ENCODE measurements at places on chromosomes 1 and 21. TPM values are rescaled to one million over a fixed set of nuclear protein-coding genes. Genes with fewer than 3 reads are reported as not detected.

GRCh38 chr1:161128591-161129420 is 3.7 kb downstream of the DEDD start:
- H3K4me1 ChIP-seq: peaks cover 32% of the 10 kb centered on the region
- no peaks in the 10 kb centered on the region for H3K27me3 ChIP-seq
- H3K4me3 ChIP-seq: no peak overlapping the region
- H3K36me3 ChIP-seq: peaks cover 28% of the 10 kb centered on the region

DNA sequence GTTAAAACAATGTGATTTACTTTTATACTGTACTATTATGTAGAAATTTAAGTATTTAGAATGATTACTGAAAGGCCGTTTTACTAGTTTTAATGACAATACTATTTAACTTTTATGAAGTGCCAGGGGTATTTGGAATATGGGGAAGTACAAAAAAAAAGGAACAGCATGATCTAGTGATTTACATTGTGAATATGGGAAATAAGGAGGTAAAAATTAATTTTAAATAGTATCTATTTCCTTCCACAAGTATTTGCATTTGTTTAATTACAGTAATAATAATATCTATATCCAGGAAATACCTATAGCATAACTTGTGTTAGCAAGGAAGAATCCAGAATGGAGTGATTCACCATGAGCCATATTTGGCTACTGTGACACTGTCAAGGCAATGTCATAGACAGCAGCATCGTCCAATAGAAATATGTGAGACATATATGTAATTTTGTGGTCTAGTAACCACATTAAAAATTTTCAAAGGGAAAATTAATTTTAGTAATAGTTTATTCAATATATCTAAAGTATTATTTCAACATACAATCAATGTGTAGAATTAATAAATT is 22.0 kb downstream of the CNST start:
- no peak for DNase-seq
- peaks cover 4% of the 10 kb centered on the region for H3K4me1 ChIP-seq
- H3K36me3 ChIP-seq: peaks cover 35% of the 10 kb centered on the region
- H3K4me3 ChIP-seq: no peak overlapping the region
- H3K27ac ChIP-seq: no peak overlapping the region

GRCh38 chr1:158506369-158506987 is 34.5 kb downstream of the OR10R2 start:
- H3K4me3 ChIP-seq: no peak overlapping the region
- H3K36me3 ChIP-seq: no peaks in the 10 kb centered on the region
- peak; percentile 81 for DNase-seq
- H3K27me3 ChIP-seq: no peaks in the 10 kb centered on the region

DNA sequence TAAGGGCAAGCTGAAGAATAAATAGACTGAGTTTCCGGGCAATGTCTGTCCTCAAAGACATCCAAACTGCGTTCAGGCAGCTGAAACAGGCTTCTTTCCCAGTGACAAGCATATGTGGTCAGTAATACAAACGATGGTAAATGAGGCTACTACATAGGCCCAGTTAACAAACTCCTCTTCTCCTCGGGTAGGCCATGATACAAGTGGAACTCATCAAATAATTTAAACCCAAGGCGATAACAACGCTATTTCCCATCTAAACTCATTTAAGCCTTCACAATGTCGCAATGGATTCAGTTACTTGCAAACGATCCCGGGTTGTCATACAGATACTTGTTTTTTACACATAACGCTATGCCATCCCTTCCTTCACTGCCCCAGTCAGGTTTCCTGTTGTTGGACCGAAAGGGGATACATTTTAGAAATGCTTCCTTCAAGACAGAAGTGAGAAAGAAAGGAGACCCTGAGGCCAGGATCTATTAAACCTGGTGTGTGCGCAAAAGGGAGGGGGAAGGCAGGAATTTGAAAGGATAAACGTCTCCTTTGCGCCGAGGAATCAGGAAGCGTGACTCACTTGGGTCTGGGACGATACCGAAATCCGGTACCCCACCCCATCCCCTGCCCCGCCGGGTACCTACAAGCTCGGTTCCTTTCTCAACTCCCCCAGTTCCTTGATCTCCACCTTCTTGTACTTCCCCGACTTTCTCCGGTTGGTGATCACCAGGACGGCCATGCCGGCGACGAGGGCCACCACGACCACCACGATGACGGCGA is 1.3 kb downstream of the TACSTD2 start:
- no peak for DNase-seq
- no peak overlapping the region for H3K4me3 ChIP-seq
- H3K4me1 ChIP-seq: no peaks in the 10 kb centered on the region

DNA sequence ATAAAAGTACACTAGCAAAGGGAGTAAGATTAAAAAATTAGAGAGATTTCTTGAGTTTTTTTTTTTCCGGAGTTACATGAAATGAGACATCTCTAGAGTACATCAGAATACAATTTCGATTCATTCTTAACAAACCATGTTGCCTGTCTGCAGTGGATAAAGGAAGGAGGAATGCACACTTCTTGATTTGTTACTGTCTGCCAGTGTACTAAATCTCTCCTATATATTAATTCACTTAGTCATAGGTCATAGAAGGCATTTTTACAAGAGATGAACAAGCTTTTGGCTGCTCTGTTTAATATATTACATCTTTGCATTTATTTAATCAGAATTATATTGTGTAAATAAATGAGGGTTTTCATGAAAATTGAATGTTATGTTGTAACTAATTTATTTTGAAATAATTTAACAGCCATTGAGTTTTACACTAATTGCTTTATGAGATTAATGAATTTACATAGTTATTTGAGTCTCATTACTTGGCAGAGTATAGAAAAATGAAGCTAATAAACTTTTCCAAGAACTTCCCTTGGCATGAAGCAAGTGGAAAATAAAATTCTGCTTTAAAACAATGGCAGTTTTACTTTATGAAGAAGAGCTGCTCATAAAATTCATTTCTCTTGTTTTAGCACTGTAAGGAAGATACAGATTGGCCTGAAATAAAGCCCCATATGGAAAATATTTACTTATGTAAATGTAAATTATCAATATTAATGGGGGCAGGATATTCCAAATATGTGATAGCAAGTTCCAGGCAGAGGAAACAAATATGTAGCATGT is 1284.7 kb downstream of the BRINP3 start:
- H3K27me3 ChIP-seq: no peaks in the 10 kb centered on the region
- no peaks in the 10 kb centered on the region for H3K36me3 ChIP-seq
- no peaks in the 10 kb centered on the region for H3K4me1 ChIP-seq
- no peak overlapping the region for H3K4me3 ChIP-seq
- DNase-seq: no peak

DNA sequence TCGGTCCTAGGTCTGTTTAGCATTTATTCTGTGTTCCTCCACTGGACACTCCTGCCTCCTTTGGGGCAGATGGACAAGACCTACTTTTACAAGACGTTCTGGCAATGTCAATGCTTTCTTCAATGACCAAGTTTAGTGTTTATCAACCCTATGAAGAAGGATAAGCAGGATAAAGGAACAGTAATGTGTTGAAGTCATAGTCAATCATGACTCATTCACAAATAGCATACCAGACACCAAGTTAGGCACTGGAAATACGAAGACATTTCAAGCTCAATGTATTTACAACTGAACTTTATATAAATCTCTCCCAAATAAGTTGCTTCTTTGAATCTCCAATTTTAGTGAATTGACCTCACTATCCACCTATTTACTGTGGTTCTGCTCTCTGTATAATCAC is 4.8 kb upstream of the SLC35D1 start:
- no peak overlapping the region for H3K4me3 ChIP-seq
- H3K27me3 ChIP-seq: no peaks in the 10 kb centered on the region
- no peak overlapping the region for H3K27ac ChIP-seq
- peaks cover 7% of the 10 kb centered on the region for H3K4me1 ChIP-seq
- no peak for DNase-seq
- H3K36me3 ChIP-seq: no peaks in the 10 kb centered on the region

DNA sequence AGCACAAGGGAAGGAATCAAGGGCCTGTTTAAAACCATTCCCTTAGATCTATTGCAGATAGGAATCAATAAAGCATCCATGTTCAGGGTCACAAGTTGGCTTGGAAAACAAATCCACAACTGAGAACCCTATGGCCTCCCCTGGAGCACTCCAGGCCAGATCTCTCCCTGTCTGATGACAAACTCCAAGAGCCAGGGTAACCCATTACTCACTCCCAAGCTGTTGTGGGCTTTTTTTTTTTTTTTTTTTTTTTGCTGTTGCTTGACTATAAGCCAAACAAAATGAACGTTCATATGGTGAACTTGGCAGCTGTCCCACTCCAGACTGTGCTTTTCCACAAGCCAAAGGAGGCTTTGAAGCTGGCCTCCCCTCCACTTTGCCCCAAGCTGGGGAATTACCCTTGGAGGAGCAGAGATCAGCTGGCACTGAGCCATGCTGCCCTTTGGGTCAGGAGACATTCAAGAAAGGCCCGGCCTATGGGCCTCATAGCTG is 35.7 kb upstream of the VAV3 start:
- no peak for DNase-seq
- no peak overlapping the region for H3K27ac ChIP-seq
- H3K4me3 ChIP-seq: no peak overlapping the region
- no peaks in the 10 kb centered on the region for H3K27me3 ChIP-seq
- H3K36me3 ChIP-seq: no peaks in the 10 kb centered on the region

DNA sequence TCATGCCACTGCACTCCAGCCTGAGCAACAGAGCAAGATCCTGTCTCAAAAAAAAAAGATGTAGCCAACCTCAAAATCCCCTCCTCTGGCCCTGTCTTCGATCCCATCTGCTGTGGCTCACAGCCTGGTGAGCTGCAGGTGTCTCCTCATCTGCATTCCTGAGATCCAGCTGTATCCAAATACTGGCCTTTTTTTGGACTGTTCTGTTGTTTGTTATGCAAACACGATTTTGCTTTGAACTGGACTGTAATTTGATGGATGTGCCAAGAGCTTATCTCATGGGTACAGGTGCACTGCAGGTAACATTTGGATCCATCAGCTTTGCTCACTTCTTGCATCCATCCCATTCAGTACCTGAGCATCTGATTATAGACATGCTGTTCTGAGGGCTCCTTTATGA is 14.1 kb upstream of the FAM43B start:
- no peak for DNase-seq
- no peaks in the 10 kb centered on the region for H3K36me3 ChIP-seq
- H3K27me3 ChIP-seq: no peaks in the 10 kb centered on the region
- no peak overlapping the region for H3K4me3 ChIP-seq
- H3K27ac ChIP-seq: no peak overlapping the region

DNA sequence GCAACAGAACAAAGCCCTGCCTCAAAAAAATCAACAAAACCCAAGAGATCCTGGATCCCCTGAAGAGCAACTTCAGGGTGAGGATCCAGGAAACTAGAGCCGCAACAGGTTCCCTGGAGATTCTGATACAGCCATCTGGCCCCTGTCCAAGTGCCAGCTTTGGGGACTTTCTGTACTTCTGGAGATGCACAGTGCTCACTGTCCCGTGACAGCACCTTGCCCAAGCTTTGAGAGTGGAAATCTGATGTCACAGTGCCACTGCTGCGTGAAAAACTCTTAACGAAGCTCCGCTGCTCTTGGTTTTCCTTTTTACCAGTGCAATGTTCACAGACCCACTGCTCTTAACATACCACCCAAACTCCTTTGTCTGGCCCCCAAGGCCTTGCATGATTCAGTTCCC is 26.3 kb downstream of the STK40 start:
- H3K27me3 ChIP-seq: no peaks in the 10 kb centered on the region
- no peak for DNase-seq
- no peaks in the 10 kb centered on the region for H3K36me3 ChIP-seq
- no peak overlapping the region for H3K27ac ChIP-seq
- H3K4me3 ChIP-seq: no peak overlapping the region
- no peaks in the 10 kb centered on the region for H3K4me1 ChIP-seq

DNA sequence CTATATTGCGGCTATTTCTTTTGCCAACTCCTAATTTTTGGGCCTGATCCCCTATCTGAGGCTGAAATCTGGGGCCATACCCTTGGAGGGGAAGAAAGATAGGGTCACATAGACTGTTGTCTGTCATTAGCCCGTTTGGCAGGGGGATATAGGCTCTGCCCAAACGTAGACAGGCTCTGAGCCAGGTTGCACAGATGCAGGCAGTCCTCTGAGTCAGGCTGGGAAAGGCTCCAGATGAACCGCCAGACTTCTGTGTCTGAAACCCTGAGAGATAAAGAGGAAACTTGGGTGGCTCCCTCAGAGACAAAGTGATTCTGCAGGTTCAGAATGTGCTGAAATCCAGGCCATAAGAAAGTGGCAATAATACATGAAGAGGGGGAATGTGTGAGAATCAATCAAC is 4.0 kb upstream of the CAP1 start:
- H3K4me3 ChIP-seq: no peak overlapping the region
- H3K27me3 ChIP-seq: no peaks in the 10 kb centered on the region
- DNase-seq: no peak
- H3K27ac ChIP-seq: no peak overlapping the region
- peaks cover 15% of the 10 kb centered on the region for H3K4me1 ChIP-seq

DNA sequence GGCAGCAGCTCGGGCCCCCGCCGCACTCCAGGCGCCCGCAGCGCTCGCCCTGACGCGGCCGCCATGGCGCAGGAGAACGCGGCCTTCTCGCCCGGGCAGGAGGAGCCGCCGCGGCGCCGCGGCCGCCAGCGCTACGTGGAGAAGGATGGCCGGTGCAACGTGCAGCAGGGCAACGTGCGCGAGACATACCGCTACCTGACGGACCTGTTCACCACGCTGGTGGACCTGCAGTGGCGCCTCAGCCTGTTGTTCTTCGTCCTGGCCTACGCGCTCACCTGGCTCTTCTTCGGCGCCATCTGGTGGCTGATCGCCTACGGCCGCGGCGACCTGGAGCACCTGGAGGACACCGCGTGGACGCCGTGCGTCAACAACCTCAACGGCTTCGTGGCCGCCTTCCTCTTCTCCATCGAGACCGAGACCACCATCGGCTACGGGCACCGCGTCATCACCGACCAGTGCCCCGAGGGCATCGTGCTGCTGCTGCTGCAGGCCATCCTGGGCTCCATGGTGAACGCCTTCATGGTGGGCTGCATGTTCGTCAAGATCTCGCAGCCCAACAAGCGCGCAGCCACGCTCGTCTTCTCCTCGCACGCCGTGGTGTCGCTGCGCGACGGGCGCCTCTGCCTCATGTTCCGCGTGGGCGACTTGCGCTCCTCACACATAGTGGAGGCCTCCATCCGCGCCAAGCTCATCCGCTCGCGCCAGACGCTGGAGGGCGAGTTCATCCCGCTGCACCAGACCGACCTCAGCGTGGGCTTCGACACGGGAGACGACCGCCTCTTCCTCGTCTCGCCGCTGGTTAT is 2.8 kb downstream of the KCNJ9 start:
- DNase-seq: no peak
- 0 out of 2 replicates have a peak, but pooled peaks cover 3% of the 10 kb centered on the region for H3K36me3 ChIP-seq
- no peak overlapping the region for H3K4me3 ChIP-seq
- no peaks in the 10 kb centered on the region for H3K4me1 ChIP-seq
- no peaks in the 10 kb centered on the region for H3K27me3 ChIP-seq

DNA sequence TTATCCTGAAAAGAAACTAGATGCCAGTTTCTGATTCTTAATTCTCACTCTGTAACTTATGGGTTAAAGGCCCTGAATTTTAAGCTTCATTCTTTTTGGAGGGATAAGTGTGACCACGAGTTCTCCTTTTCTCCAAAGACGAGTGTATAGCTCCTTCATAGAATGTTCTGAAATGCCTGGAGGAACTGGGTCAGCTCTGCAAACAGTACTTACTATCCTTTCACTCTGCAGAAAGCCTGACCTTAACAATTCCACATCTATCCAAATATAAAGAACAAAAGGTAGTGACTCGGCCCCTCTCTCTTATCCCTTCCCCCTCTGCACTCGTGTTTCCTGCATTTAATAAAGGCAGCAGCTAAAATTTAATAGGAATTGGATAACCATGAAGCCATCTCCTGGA is 150.5 kb downstream of the LYPLAL1 start:
- no peak for DNase-seq
- no peaks in the 10 kb centered on the region for H3K27me3 ChIP-seq
- no peak overlapping the region for H3K27ac ChIP-seq
- no peaks in the 10 kb centered on the region for H3K4me1 ChIP-seq
- no peaks in the 10 kb centered on the region for H3K36me3 ChIP-seq

Gene TNFRSF25
- not detected for total RNA-seq

Gene CLDN17
- not detected for total RNA-seq

Gene FAM3B
- total RNA-seq: not detected

Gene FYB2
- total RNA-seq: not detected

Gene SLC25A34
- total RNA-seq: 0.83 TPM

Gene TNFSF4
- total RNA-seq: 0.26 TPM

Measured in Karpas-422 (cell line).